ENCODE measurements at places on chromosomes 3 and 15.

DNA sequence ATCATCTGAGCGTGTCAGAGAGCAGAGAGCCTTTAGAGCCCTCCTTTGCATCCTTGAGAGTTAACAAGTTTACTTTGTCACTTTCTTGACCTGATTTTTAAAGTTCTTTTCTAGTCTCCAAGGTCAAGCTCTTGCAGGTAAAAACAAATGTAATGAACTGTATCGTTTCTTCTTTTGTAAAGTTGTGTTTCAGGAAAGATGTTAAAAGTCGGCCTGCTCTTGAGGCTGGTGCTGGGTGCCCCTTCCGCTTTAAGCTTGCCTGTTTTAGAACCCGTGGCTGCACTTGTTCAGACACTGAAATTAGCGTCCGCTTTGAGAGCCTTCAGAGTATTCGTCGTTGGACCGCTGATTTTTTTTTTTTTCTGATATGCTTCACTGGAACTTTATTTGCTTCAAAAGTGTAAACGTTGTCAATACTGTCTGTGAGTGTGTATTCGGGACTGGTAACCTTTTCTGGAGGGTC lies 52.6 kb upstream of the ULK4 start:
- no peak for DNase-seq

GRCh38 chr3:130519754-130520153 lies 2.8 kb downstream of the COL6A6 start:
- no peak for DNase-seq

DNA sequence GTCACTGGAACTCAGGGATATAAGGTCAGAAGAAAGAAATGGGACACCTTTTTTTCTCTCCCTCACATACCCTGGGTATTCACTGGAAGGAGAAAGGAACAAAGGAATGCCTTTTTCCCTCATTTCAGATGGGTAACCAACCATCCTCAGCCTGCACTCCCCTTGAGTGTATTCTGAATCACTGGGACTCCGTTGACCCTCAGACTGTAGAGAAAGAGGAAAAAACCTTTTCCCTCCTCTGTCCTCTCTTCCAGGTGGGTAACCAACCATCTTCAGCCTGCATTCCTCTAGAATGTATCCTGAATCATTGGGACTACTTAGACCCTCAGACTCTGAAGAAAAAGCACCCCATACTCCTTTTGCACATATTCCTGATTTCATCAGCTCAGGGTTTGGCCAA lies 11.4 kb downstream of the PRR20G start:
- DNase-seq = no peak

GRCh38 chr3:45688882-45689786 lies at the start of gene SACM1L:
Gene SACM1L, plus strand, starts transcription at chr3:45689396. Its CDS starts 70 bp downstream, at chr3:45689466.
- peak; percentile 89 for DNase-seq

GRCh38 chr3:50187750-50188149 lies 3.7 kb upstream of the GNAT1 start:
- no peak for DNase-seq

DNA sequence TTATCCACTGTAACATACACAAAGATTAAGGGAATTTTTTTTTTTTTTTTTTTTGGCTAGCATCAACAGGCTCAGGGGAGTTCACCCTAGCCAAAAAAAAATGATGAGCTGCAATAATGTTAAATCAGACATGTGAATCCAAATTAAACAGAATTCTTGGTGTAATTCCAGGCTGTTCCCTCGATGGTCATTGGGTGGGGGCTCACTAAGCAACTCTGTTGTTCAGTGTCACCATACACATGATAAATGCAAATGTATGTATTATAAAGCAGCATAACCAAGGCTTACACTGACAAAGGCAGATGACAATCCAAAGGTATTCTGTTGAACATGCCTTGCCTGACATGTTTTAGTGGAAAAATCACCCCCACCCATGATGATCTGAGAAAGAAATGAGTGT lies 29.0 kb downstream of the IL1RAP start:
- DNase-seq = no peak
